ENCODE measurements at places on chromosomes 6 and 20.

DNA sequence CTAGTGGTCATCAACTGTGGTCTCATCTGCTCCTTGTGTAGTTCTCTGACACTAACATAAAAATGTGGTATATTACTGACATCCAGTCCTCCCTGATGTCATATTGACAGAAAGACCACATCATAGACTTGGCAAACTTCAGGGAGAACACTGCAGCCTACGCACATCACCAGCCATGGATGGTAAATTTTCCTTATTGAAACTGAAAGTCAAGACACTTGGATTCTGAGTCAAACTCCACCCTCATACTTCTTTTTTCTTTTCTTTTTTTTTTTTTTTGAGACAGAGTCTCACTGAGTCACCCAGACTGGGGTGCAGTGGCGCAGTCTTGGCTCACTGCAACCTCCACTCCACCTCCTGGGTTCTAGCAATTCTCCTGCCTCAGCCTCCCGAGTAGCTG, 25.4 kb downstream of the NDRG3 start:
- DNase-seq: no peak

DNA sequence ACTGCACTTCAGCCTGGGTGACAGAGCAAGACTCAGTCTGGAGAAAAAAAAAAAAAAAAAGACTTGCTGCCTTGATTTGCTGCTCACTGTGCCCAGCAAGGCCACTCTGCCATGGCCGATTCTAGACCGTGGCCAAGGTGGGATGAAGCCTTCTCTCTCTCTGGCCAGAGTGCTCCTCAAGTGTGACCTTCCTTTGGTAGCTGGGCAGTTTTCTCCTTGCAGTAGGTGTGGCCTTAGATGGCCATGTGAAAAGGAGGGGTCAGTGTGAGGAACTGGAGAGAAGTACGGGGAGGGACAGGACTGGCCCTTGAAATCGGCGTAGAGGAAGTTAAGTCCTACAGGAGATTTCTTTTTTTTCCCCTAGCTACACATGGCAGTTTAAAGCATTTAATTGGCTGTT, 272.0 kb downstream of the ARID1B start:
- no peak for DNase-seq

GRCh38 chr6:38584731-38585130, 55.0 kb downstream of the BTBD9 start:
- DNase-seq: no peak

GRCh38 chr6:2562721-2563451, 187.8 kb downstream of the MYLK4 start:
- DNase-seq: no peak

- no peak for DNase-seq
Observed at GRCh38 chr6:34317172-34317477, 68.3 kb upstream of the SMIM29 start.

GRCh38 chr6:132937466-132937906, 123.1 kb downstream of the RPS12 start:
- DNase-seq: no peak

GRCh38 chr6:79778816-79779215, 147.7 kb downstream of the SH3BGRL2 start:
- no peak for DNase-seq

GRCh38 chr6:149931501-149931900, 8.6 kb upstream of the RAET1G start:
- no peak for DNase-seq

DNA sequence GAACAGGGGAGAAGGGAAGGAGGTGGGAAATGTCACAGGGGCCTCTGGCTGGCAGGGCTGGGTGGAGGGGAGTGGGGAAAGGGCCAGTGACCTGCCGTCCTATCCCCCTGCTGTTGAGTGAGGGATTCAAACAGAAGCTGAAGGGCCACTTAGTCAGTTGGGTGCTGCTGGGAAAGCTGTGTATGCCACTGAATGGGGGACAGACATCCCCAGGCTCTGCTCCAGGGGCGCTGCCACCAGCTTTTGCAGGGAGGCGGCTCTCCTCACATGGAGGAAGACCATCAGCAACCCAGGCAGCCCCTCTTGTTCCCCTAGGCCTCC, 50.0 kb downstream of the MDGA1 start:
- no peak for DNase-seq

- no peak for DNase-seq
Observed at GRCh38 chr6:102918161-102918560, 1524.7 kb downstream of the GRIK2 start.

GRCh38 chr6:227074-227782, 65.1 kb upstream of the DUSP22 start:
- DNase-seq: no peak

DNA sequence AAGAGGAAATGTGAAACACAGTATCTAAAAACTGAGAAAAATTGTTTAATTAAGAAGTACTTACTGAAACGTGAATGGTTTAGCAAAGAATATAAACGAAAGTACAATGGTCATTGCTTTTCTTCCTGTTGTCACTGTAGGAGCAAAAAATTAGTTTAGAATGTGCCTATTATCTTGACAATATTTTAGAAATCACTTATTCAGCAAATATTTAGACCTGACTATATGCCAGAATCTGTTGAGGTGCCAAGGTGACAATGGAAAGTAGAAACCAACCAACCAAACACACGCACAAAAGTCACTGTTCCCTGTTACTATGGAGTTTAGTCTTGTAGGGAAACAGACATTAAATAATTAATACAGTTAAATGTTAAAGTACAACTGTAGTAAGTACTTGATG, 20.5 kb downstream of the SLC35B3 start:
- DNase-seq: no peak

GRCh38 chr6:170294813-170295509, 4.1 kb upstream of the DLL1 start:
- no peak for DNase-seq

GRCh38 chr6:137097057-137097456, 52.3 kb upstream of the IL20RA start:
- no peak for DNase-seq

DNA sequence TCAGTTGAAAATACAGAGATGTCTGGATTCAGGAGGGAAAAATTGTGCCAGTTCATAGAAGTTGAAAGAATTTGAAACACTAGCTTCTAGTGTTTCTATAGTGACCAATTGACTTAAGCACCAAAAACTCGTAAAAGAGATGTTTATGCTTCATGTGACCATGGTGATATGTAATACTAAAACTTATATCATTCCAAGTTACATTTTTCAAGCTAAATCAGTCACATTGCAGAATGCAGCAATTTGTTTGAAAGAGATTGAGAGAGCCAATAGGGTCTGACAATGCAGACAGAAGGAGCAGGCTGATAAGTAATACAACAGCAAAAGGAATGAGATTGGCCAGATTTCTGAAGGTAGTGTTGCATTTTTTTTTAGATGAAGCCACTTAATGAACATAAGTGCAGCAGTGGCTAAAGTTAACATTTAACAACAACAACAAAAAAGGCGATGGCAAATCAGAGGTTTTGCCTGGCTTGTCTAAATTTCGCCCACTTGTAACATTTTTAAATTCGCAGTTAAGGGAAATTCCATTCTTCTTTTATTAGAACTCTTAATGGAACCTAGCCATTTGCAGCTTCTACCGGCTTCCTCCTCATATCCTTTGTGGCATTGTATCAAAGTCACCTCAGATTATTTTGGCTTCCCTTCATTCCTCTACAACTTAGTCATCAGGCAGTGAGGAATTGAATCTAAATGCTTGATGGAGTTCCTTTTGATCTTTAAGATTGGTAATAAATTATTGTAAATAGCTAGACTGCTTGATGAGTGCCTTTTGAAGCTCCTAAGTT, 484.0 kb upstream of the SOX4 start:
- DNase-seq: no peak

- no peak for DNase-seq
Observed at GRCh38 chr6:21053612-21054011, 519.4 kb downstream of the CDKAL1 start.

DNA sequence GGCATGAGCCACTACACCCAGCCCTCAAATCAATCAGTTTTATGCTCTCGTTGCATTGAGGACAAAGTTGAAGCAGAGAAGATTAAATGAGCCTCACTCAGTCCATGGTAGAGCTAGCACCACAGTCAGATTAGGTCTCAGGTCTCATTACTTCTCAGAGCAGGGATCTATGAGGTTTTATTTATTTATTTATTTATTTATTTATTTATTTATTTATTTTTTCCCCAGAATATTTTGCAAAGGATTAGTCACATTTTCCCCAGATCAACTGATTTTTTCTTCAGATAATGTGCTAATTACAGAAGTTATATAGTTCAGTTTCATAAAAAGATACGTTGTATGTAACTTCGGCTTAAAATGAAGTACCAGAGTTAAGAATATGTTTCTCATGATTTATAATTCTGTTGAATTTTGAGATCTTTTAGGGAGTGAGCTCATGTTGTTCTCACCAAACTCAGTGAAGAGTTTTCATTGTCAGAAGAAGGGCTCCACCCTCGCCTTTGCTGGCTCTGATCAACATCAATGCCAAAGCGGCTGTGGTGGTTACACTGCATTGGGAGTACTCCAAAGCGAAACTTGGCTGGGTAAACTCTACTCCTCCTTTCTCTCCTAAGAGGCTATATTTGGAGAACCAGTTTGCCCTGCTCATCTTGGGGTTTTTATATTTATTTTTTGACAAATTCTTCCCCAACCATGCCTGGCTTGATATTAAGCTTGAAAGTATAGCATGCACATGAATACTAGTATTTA, 12.9 kb upstream of the ID4 start:
- DNase-seq: no peak

DNA sequence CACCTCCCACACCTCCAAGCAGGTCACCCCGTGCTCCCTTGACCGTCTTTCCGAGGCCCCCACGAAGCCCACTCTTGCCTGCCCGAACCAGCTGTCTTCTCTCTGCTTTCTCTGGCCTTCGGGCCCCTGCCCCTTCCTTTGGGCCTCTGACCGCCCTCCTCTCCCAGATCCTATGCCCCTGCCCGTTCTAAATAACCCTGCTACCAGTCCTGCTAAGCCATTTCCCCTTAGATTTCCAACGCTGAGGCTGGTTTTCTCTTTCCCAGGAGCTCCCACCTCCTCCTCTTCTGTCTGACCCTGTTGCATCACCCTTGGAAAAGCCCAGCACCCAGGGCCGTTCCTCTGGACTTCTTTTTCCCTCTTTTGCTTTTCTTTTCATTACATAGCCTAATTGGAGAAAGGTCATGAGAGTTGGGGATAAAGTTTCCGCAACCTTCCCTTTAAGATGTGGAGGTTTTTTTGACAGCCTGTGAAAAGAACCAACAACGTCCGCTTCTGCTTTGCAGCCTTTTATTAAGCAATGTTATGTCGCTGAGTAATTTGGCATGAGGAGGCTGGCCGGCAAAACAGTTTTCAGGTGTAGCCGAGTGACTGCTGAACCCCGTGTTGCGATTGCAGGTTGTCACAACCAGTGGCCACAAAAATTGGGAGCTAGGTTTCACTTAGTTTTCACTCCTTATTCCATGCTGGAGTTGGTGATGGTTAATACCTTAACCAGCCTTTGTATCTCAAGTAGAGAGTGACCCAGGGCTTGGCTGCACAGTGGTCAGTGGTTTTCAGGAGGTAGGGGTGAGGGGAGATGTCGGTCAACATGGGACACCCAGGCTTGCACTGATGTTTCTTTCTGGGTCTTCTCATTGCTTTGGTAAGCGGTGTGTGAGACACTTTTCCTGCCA, 970 bp downstream of the BLTP3A start:
- DNase-seq: no peak

GRCh38 chr6:116954938-116955337, 77.9 kb downstream of the RFX6 start:
- no peak for DNase-seq

DNA sequence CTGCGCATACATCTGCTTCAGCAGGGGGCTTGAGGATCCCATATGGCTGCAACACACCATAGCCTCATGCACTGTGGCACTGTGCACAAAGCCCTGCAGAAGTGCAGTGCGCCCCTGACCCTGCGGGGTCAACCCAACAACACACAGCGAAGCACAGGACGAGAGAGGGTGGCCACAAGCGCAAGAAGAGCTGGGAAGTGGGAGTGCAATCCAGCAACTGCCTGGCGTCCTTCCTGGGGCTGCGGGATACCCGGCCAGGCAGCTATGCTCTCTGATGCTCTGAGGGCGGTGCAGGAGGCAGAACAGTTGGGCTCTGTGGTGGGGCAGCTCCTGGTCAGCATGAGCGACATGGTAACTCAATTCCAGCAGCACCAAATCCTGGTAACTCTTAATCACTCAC, 5.6 kb upstream of the ACSS1 start:
- no peak for DNase-seq

DNA sequence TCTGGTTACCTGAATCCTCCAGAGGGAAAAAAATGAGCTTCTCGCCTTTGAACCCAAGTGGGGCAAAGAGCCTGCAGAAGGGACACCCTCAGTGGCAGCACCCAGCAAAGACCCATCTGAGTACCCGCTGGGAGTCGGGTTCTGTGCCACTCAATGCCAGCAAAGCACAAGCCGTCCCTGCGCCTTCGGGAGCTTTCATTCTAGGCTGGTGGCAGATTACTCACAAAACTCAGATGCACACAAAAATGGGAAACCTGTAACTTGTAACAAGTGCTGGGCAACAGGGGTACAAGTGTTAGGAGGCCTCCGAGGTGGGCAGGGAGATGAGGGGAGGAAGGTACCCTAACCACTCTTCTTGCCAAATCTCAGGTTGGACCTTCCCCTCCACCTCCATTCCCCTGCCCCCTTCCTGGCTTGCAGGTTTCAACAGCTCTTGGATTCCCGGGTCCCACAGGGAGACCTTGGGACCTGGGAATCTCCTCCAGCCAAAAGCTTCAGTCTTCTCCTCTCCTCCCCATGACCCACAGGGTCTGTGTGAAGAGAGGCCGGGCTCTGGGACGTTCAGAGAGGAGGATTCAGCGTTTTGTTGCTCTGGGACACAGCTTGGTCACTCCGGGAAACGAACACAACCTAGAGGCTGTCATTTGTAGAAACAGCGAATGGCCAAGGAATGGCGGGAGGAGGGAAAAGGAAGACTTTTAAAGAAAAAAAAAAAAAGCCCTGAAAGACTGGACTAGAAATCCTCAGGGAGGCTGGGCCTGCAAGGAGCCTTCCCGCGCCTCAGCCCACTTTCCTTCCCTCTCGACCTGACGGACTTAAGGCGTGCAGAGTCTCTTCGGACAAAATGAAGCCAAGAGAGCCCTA, 1.2 kb upstream of the PARD6B start:
- no peak for DNase-seq

- no peak for DNase-seq
Observed at GRCh38 chr20:36744764-36745191, 1.1 kb downstream of the NDRG3 start.

GRCh38 chr20:32464401-32465091, 106.4 kb downstream of the ASXL1 start:
- no peak for DNase-seq

DNA sequence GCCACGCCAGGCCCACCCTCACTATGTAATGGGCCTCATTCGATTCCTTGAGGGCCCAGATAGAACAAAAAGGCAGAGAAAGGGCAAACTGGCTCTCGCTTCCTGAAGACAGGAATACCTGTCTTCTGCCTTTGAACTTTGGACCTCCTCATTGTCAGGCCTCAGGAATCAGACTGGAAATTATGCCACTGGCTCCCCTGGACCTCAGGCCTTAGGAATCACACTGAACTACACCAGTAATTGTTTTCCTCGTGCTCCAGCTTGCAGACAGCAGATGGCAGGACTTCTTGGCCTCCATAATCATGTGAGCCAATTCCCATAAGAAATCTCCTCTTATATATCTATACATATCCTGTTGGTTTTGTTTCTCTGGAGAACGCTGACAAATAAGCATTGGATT, 258.6 kb upstream of the KCNG1 start:
- no peak for DNase-seq

All from stimulated activated CD8-positive, alpha-beta memory T cell treated with anti-CD3 and anti-CD28 coated beads, Interleukin-4, amount 100 ng/mL, for 1 hour (primary cell).